ENCODE measurements at places on chromosomes 6 and 20.

DNA sequence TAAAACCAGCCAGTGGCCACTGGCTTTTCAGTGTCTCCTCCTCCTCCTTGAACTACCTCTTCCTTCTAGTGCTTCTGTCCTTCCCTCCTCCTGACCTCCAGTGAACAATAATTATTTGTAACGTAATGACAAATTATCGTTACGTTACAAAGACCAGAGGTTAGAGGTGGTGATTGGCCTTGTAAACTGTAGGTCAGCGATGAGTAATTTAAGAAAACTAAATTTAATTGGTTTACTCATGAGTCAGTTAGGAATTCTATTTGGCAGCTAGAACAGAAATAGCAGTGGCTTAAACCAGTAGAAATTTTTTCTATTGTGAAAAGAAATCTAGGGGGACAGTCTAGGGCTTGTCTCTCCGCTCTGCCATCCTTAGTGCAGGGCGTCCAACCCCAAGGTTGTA lies 38.8 kb downstream of the PPARD start:
- DNase-seq, result no peak

GRCh38 chr20:10761786-10762185 lies 88.0 kb upstream of the JAG1 start:
- DNase-seq, result no peak

DNA sequence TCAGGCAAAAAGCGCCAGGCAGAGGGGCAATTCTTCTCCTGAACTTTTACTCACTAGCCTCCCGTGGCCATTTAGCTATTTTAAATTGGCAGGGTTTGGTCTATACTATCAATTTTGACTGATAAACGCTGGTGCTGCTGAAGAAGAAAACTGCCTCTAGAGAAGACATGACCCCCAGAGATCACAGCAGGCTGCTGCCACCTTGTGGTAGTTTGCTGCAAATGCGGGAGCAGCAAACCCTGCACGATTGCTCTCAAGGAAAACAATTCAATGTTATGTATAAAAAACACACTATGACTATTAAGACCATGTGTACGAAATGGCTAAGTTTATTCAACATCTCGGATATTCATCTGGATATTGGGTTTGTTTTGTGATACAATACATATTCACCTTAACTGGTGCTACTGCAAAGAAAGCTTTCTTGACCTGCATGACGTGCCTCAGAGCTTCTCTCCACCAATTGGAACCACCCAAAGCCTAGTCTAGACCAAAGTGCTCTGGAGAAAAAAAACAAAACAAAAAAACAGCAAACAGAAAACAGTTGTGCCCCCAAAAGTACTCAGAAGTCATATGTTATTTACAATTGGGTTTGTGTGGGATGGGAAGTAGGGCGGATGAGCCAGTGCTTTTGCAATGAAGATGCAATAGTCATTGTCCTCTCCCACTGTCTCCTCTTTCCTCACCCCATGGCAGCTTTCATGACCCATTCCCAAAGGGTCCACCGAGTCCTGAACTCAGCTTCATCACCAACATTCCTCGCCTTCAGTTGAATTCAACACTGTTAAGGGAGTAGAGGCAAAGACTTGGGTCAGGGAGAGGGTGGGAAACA lies 19.6 kb upstream of the IL17F start:
- peak; percentile 53 for DNase-seq

DNA sequence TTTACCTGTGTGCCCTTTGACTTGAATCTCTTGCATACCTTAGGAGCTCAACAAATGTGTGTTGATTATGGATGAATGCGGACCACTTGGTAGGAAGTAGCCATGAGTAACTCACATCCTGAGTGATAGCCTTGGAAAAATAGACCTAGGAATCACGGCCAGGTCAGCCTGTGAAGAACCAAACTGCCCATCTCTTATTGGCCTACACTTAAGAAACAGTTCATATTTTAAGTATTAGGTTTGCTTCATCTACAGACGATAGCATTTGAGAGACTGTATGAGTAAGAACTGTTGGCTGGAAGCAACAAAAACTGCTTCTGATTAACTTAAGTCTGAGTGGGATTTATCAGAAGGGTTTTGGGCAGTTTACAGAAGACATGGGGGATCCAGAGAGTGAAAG lies 320.1 kb upstream of the PRND start:
- no peak for DNase-seq

- no peak for DNase-seq
Observed at GRCh38 chr6:1635305-1636010, 25.7 kb downstream of the FOXC1 start.

DNA sequence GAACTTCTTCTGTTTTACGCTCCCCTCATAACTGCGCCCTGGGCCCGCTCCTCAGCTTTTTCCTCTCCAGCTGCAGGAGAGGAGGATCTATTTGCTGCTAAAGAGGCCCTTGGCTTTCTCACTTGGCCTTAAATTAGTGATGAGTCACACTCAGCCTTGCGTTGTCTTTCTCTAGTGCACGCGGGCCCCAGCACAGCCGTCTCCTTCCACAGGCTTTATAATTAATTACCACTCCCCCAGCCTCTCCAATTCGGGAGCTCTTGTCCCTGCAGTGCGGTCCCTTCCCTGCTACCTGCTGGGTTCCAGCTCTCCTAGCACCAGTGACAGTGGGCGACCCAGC lies 25.2 kb downstream of the PACSIN1 start:
- no peak for DNase-seq

- no peak for DNase-seq
Observed at GRCh38 chr20:63337786-63338420, 23.2 kb downstream of the CHRNA4 start.

DNA sequence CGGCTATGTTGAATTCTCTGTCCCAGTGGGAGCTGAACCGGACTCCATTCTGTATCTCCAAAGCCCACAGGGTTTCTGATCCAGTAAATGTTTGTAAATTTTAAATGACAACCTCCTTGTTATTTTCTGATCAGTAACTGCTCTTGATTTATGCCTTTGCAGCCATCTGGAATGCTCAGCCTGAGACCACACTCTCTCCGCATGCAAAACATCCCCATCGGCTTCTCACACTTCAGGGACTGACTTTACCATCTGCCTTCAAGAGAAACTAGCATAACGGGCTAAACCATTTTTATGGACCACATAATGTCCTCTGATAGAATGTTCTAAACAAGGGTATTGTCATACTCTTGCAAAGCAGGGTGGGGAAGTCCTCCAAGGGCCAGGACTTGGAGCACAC lies 94.5 kb upstream of the FOXQ1 start:
- no peak for DNase-seq

DNA sequence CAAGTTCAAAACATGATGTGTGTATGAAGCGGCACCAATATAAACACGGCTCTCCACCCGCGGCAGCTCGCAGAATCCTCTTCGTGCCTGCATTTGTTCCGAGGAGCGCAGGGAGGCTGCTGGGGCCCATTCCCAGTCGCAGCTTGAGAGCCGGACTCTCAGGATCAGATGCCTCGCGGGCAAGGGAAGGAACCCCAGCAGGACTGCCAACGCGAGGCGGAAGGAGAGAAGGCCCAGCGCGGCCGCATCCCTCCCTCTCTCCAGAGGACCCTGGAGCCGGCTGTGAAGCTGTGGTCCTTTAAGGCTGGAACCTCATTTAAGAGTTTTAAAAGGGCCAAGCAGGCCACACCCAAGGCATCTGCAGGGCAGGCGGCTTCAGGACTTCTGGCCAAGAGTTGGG lies 44.2 kb upstream of the ZBP1 start:
- DNase-seq, result no peak

- DNase-seq, result no peak
Observed at GRCh38 chr6:300494-301198, 8.4 kb downstream of the DUSP22 start.

GRCh38 chr20:7389216-7389615 lies 551.0 kb downstream of the HAO1 start:
- DNase-seq, result no peak

DNA sequence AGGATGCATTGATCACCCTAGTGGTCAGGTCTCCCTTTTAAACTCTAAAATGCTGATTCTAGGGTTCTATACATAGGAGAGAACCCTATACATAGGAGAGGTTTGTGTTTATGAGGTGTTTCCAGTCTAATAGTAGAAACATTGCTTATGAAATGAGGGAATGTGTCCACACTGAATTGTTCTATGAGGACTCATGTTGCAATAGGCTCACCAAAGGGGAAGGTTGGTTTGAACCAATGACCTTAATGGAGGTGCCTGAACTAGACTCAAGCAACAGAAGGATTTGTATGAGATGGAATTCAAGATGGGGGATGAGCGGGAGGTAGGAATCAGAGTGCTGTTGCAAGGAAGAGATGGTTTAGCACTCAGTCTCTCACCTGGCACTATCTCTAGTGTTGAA lies 33.5 kb upstream of the UBR2 start:
- DNase-seq, result peak; percentile 34

DNA sequence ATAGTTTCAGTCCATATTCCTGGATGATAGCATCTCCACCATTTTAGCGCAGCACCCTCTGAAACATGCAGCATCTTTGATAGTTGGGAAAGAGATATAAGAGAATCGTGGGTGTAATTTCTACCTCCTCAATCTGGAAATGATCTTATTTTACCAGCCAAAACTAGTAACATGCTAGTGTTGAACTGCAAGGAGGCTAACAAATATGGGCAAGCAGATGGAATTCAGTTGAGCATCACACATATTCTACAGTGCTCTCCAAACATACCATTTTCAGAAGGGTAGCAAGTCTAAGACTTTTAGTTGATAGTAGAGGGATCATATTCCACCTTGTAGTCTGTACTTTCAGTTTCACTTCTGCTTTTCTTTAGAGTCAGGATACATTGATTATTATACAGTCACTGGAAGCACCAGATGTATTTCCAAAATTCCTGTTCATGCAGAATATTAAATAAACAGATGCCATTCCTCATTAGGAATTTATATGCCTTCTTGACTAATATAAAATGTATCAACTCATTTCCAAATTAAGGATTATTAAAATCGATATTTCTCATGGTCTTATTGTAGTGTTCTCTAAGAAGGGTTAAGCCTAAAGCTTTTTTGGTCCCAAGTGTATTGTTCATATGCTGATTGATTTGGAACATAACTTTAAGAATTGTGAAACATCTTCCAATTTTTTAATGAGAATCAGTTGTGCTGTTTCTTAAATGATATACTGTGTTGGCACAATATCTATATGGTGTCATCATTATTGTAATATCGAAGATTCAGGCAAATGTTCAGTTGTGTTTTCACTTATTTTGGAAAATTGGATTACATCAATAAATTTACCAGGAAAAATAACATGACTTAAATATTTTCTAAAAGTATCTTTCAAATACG lies 362.0 kb downstream of the CENPW start:
- no peak for DNase-seq

- peak; percentile 35 for DNase-seq
Observed at GRCh38 chr6:168370310-168370991, 50.9 kb upstream of the DACT2 start.

GRCh38 chr6:33950472-33950881 lies 146.7 kb upstream of the MLN start:
- no peak for DNase-seq

DNA sequence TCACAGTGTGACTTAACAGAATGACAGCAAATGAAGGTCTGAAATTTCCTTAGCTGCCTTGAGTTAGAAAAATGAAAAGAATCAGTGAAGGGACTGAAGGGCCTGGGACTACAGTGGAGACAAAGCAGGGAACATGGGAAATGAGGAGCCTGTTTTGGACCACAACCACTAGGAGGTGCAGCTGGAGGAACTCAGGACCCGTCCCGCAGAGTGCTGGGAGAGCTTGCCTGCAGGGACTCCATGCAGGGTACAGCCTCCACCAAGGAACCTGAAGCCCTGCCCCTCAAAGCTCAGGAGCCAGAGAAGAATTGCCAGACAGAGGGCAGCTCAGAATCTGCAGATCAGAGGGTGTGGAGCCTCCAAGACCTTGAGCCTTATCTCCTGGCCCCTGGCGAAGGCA lies 50.7 kb downstream of the LRFN2 start:
- DNase-seq, result no peak

DNA sequence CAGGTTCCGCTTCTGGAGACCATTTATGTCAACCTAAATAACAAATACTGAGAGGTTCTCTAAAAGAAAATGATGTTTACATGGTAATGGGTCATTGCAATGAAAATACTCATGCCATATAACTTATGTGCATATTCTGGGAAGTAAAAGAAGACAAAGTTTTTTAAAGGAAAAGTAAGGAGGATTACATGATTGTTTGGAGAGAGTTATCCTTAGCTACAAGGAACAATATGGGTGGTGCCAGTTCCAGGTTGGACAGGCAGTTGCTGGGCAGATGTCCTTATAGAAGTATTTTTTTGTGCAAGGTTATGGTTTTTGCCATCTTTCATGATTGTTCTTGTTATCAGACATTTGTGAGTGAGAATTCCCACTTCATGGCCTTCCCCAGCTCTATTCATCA lies 52.5 kb downstream of the MRAP2 start:
- DNase-seq, result no peak

DNA sequence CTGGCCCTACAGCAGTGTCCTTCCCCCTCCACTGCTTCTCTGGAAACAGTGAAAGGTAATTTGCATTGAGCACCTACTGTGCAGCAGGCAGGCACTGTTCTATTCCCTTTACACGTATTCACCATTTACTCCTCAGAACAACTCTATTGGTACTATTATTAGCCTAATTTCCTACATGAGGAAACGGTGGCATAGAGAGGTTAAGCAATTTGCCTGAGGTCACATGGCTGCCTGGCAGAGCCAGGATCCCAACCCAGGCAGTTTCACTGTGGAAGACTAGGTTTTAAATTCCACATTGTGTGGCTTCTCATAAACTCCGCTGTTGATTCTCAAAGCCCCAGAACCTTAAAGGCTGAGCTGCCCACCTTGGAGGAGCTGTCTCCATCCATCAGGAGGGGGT lies 72.7 kb downstream of the CLIC5 start:
- no peak for DNase-seq

DNA sequence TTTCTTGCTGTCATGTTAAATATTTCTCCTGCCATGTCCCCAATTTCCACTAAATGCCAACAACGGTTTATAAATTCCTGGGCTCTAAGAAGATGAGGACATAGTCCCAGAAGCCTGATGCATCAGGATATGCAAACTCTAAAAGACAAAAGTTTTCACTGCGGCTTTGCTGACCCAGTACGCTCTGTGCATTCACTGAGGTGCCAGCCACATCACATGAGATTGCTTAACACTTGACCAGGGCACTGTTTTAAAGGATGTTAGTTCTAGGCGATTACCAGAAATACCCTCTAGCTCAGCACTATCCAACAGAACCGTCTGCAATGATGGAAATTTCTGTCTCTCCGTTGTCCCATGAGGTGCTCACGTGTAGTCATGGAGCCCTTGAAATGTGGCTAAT lies 19.9 kb upstream of the ADTRP start:
- no peak for DNase-seq
